ENCODE measurements at places on chromosomes 6 and 20. TPM values are rescaled to one million over a fixed set of nuclear protein-coding genes. Genes with fewer than 3 reads are reported as not detected.

DNA sequence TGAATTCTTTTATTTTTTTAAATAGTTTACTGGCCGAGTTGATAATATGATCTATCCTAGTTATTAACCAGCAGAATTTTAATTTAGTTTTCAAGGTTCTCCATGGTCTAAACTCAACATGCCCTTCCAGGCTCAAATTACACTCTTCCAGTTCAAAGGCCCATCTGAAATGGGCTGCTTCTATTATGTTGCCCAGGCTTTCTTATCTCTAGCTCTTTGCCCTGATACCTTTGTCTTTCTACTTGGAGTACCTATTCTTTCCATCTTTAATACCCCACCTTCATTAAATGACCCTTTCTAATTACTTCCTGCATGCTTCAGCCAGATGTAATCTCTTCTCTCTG is 541.2 kb upstream of the FLRT3 start:
- no peaks in the 10 kb centered on the region for H3K36me3 ChIP-seq
- H3K4me3 ChIP-seq = no peak overlapping the region
- no peak overlapping the region for H3K27ac ChIP-seq
- peaks cover 6% of the 10 kb centered on the region for H3K4me1 ChIP-seq

DNA sequence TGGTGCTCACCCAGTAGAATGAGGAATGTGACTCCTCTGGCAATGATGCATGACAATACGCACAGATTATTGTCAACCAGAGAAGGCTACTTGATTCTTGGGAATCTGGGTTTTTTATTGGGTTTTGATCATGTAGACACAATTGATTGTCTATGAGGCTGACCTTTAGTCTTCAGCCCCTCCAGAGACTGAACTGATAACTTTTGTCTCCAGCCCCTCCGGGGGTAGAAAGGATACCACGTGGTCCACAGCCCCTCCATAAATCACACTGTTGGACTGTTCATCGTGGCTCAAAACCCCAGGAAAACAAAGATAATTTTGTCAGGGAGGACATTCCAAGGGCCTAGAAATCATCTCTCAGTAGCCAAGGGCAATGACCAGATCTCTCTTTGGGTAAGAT is 57.5 kb upstream of the ADGRF5 start:
- DNase-seq = no peak
- no peaks in the 10 kb centered on the region for H3K36me3 ChIP-seq
- H3K4me3 ChIP-seq = no peak overlapping the region
- H3K4me1 ChIP-seq = peaks cover 7% of the 10 kb centered on the region
- H3K27me3 ChIP-seq = no peaks in the 10 kb centered on the region

DNA sequence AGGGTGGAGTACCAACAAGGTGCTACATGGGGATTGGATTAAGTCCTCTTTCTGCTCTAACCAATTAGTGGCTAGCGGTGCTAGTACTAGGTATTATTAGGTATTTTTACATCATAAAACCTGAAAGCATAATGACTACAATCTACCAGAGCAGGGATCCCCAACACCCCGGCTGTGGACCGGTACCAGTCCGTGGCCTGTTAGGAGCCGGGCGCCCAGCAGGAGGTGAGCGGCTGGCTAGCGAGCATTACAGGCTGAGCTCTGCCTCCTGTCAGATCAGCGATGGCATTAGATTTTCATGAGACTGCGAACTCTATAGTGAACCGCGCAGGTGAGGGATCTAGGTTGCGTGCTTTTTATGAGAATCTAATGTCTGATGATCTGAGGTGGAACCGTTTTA is 9.1 kb upstream of the CD40 start:
- no peak overlapping the region for H3K27ac ChIP-seq
- no peaks in the 10 kb centered on the region for H3K4me1 ChIP-seq
- DNase-seq = peak; percentile 64

GRCh38 chr6:139536751-139537617 is 162.5 kb upstream of the CITED2 start:
- no peak overlapping the region for H3K4me3 ChIP-seq
- peak overlapping the region; percentile 47 for H3K27ac ChIP-seq
- DNase-seq = no peak
- no peaks in the 10 kb centered on the region for H3K36me3 ChIP-seq

Gene CRISP2
- not detected for total RNA-seq

GRCh38 chr6:110890288-110890687 is 15.7 kb downstream of the AMD1 start:
- no peaks in the 10 kb centered on the region for H3K36me3 ChIP-seq
- no peak for DNase-seq
- H3K27ac ChIP-seq = no peak overlapping the region
- H3K27me3 ChIP-seq = no peaks in the 10 kb centered on the region
- no peak overlapping the region for H3K4me3 ChIP-seq
- peaks cover 24% of the 10 kb centered on the region for H3K4me1 ChIP-seq

- DNase-seq = no peak
- no peaks in the 10 kb centered on the region for H3K4me1 ChIP-seq
- H3K4me3 ChIP-seq = no peak overlapping the region
- H3K27ac ChIP-seq = no peak overlapping the region
These were observed 10.4 kb downstream of the SNRPB start for GRCh38 chr20:2459981-2460751.

DNA sequence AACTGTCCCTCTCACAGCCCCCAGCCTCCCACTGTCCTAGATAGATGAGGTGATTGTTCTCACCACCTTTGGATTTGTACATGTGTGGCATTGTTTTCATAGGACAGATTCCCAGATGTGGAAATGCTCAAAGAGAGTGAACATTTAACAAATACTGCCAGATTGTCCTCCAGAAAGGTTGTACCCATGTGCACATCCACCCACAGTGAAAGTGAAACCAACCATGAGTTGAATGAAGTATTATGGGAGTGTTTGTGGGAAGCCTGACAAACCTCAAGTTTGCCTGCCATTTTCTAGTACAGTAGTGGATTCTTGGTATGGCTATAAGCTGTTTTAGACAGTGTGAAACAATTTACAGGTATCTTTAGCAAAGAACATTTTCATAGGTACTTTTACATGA is 42.7 kb downstream of the ANKRD6 start:
- no peak for DNase-seq
- H3K36me3 ChIP-seq = no peaks in the 10 kb centered on the region

DNA sequence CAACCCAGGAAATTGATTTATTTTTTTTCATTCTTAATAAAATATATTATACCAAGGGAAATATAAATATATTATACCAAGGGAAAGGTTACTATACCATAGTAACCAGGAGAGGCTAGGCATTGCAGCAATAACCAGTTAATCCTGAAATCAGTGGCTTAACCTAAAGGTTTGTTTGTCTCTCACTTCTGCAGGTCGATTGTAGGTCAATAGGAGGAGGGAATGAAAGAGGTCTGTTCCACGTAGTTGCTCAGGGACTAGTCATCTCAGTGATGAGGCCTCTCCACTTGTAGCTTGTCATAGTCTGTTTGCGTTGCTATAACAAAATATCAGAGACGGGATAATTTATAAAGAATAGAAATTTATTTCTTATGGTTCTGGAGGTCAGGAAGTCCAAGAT is 168.0 kb downstream of the GJA1 start:
- H3K4me3 ChIP-seq = no peak overlapping the region
- H3K27ac ChIP-seq = no peak overlapping the region

GRCh38 chr6:79862126-79862525 is 85.2 kb downstream of the ELOVL4 start:
- no peaks in the 10 kb centered on the region for H3K27me3 ChIP-seq
- H3K4me3 ChIP-seq = no peak overlapping the region
- no peak overlapping the region for H3K27ac ChIP-seq
- DNase-seq = no peak
- no peaks in the 10 kb centered on the region for H3K36me3 ChIP-seq
- H3K4me1 ChIP-seq = no peaks in the 10 kb centered on the region

DNA sequence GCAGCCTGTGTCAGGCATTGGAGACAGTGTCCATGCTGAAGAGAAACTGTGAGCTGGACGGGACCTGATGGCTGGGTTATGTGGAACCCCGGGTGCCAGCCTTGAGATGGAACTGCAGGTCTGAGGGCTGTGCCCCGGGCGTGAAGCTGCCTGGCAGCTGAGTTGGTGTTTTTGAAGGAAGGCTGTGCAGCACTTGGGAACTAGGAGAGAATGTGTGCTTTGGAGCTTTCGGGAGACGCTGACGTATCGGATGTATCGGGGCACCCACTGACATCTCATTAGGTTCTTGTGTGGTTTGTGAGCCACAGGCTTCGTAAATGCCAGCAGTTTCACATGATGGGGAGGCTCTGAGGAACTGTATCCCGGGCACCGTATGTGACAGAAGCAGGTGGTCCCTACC is 2.2 kb downstream of the DLGAP4 start:
- peaks cover 8% of the 10 kb centered on the region for H3K4me1 ChIP-seq
- H3K27ac ChIP-seq = no peak overlapping the region
- DNase-seq = peak; percentile 88
- H3K36me3 ChIP-seq = no peaks in the 10 kb centered on the region
- H3K4me3 ChIP-seq = no peak overlapping the region
- peaks cover 7% of the 10 kb centered on the region for H3K27me3 ChIP-seq

Gene CST5
- total RNA-seq = not detected

Gene OPRL1
- total RNA-seq = 1.5 TPM

Gene ECT2L
- total RNA-seq = not detected

- H3K27me3 ChIP-seq = no peaks in the 10 kb centered on the region
- DNase-seq = no peak
- H3K4me1 ChIP-seq = no peaks in the 10 kb centered on the region
- H3K4me3 ChIP-seq = no peak overlapping the region
- no peaks in the 10 kb centered on the region for H3K36me3 ChIP-seq
- H3K27ac ChIP-seq = no peak overlapping the region
These were observed 95.2 kb upstream of the INSM1 start for GRCh38 chr20:20272686-20273085.

DNA sequence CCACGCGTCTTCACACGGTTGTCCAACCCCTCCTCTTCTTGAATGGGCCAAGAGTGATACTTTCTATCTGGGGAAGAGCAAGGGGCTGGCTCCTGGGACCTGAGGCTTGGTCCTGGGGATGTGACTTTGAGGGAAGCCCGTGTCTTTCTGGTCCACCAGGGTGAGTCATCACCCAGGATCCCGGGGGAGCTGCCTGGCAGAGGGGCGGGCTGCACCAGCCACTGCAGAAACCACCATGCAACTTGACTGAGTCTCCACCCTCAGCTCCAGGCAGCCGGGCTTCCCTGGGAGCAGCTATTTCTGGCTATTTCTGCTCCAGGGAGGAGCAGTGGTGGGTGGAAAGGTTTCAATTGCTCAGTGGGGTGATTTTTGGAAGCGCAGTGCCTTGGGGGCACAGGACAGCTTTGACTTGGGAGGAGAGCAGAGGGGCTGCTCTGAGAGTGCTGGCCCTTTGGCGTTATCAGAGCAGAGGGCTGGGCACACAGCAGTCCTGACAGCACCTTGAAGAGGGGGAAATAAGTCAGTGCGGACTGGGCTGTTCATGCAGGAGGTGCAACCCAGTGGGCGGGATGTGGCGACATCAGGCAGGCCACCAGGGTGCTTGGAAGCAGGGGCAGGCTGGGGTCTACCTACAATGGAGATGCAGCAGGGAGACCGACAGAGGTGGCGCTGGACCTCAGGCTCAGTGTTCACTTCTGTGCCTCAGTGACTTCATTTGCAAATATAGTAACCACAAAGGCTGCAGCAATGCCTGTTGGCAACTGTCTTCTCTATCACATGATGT is 45.1 kb upstream of the FAM83D start:
- no peaks in the 10 kb centered on the region for H3K4me1 ChIP-seq
- H3K27me3 ChIP-seq = no peaks in the 10 kb centered on the region
- H3K36me3 ChIP-seq = no peaks in the 10 kb centered on the region
- no peak for DNase-seq
- H3K4me3 ChIP-seq = no peak overlapping the region

Gene WFDC12
- 4.4 TPM for total RNA-seq

DNA sequence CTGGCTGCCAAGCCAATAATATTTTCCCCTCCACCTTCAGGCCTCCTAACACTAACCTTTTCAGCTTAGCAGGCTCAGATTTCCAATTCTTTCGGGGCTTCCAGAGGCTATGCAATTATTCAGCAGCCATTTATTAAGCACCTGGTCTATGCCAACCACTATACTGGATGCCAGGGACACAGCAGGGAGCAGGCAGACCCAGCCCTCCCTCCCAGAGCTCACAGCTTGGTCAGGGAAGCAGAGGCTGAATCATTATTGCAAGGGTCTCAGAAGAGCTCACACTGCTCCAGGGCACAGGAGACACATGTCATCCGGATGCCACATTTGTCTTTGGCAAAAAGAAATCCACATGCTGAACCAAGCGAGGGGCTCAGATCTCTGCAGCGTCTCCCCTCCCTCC is 1.3 kb downstream of the BPIFB1 start:
- no peak overlapping the region for H3K4me3 ChIP-seq
- no peak for DNase-seq
- no peak overlapping the region for H3K27ac ChIP-seq

- H3K4me1 ChIP-seq = no peaks in the 10 kb centered on the region
- H3K27ac ChIP-seq = no peak overlapping the region
- no peak overlapping the region for H3K4me3 ChIP-seq
- no peak for DNase-seq
These were observed 333.0 kb downstream of the EPHA7 start for GRCh38 chr6:93086351-93086750.

- H3K36me3 ChIP-seq = no peaks in the 10 kb centered on the region
- no peak overlapping the region for H3K4me3 ChIP-seq
- H3K27ac ChIP-seq = no peak overlapping the region
- no peak for DNase-seq
- no peaks in the 10 kb centered on the region for H3K4me1 ChIP-seq
- H3K27me3 ChIP-seq = no peaks in the 10 kb centered on the region
These were observed 254.9 kb downstream of the MAFB start for GRCh38 chr20:40434122-40434521.

GRCh38 chr6:169096388-169096787 is 157.3 kb downstream of the THBS2 start:
- H3K27ac ChIP-seq = no peak overlapping the region
- H3K4me1 ChIP-seq = peaks cover 7% of the 10 kb centered on the region
- peak; percentile 46 for DNase-seq

GRCh38 chr6:39714802-39715201 is 10.4 kb downstream of the KIF6 start:
- H3K4me1 ChIP-seq = no peaks in the 10 kb centered on the region
- H3K4me3 ChIP-seq = no peak overlapping the region
- no peak for DNase-seq
- no peaks in the 10 kb centered on the region for H3K27me3 ChIP-seq
- no peak overlapping the region for H3K27ac ChIP-seq
- H3K36me3 ChIP-seq = no peaks in the 10 kb centered on the region

- no peaks in the 10 kb centered on the region for H3K36me3 ChIP-seq
- DNase-seq = no peak
- no peak overlapping the region for H3K4me3 ChIP-seq
- H3K27me3 ChIP-seq = no peaks in the 10 kb centered on the region
- H3K27ac ChIP-seq = no peak overlapping the region
These were observed 286.1 kb upstream of the POU3F2 start for GRCh38 chr6:98548301-98548700.

DNA sequence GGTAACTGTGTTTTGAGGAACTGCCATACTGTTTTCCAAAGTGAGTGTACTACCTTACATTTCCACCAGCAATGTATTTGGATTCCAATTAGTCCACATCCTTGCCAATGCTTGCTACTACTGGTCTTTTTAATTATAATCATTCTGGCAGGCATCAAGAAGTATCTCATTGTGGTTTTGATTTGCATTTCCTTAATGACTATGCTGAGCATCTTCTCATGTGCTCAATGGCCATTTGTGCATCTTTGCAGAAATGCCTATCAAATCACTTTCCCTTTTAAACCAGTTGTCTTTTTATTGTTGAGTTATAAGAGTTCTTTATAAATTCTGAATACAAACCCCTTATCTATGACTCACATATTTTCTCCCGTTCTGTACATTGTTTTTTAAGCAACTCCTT is 75.9 kb downstream of the ATG5 start:
- peaks cover 9% of the 10 kb centered on the region for H3K4me1 ChIP-seq
- H3K27me3 ChIP-seq = no peaks in the 10 kb centered on the region
- no peak overlapping the region for H3K27ac ChIP-seq

Gene B3GAT2
- not detected for total RNA-seq

Data from vagina (tissue), 2 donors.